ENCODE measurements at places on chromosomes 1 and 21. TPM values are rescaled to one million over a fixed set of nuclear protein-coding genes. Genes with fewer than 3 reads are reported as not detected.

- DNase-seq = no peak
Observed at GRCh38 chr1:64437453-64437852, 32.5 kb upstream of the CACHD1 start.

DNA sequence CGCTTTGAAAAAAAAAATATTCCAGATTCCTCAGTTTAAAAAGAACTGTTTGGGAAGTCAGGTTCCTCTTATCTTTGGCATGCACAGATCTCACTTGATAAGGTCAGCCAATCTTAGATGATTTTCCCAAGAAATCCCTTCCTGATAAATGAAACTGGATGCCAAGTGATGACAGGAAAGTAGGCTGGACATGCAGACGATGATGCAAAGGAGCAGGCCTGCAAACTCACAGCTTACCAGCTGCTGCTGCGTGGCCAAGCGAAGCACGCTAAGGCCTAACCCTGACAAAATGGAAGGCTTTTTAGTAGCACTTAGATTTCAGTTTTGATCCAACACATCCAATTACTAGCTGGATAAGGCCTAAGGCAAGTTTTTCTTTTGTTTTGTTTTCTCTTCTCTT is 10.1 kb downstream of the TADA1 start:
- no peak for DNase-seq

DNA sequence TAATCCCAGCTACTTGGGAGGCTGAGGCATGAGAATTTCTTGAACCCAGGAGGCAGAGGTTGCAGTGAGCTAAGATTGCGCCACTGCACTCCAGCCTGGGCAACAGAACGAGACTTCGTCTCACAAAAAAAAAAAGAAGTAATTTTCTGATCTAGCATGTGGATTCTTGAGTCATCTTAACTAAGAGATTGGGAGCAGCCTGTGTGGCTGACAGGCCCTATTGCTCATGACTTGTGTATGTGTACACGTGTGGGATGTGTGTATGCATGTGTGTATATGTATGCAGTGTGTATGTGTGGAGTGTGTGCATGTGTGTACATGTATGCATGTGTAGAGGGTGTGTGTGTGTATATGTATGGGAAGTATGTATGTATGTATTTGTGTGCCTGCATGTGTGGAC is 29.5 kb downstream of the DOP1B start:
- no peak for DNase-seq

DNA sequence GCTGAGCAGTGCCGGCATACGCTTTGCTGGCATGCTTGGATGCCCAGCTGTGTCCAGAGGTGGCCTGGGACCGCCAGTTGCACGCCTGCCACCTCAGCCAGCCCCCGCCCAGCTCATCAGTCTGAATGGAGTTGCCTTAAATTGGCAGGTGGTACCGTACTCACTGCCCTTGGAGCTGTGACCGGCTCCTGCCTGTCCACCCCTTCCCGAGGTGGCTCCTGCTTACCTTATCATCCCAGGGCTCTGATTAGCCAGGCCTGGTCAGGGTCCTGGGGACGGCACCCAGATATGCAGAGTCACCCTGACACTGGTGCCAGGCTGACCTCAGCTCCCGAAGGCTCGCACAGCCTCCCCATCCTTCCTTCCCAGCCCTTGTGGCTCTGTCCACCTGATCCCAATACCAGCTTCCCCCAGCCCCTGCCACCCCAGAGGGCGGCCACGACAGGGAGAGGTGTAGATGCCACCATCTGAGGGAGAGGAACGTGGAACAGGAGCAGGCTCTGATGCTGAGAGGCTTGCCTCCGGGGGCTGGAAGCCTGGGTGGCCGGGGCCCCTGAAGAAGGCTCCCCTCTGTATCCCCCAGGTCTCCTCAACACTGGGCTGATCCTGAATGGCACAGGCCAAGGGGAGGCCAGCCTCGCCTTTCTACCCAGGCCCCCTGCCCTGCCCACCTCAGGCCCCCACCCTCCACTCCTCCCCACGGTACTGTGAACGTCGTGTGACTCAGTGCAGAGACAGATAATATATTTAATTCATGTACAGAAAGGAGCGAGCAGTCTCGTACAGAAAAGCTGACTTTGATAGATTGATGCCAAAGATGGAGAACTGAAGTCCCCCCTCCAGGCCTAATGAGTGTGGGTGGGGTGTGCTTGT is 27.8 kb downstream of the CDK18 start:
- no peak for DNase-seq

GRCh38 chr21:42219606-42220137 is 732 bp downstream of the ABCG1 start:
- DNase-seq = no peak

DNA sequence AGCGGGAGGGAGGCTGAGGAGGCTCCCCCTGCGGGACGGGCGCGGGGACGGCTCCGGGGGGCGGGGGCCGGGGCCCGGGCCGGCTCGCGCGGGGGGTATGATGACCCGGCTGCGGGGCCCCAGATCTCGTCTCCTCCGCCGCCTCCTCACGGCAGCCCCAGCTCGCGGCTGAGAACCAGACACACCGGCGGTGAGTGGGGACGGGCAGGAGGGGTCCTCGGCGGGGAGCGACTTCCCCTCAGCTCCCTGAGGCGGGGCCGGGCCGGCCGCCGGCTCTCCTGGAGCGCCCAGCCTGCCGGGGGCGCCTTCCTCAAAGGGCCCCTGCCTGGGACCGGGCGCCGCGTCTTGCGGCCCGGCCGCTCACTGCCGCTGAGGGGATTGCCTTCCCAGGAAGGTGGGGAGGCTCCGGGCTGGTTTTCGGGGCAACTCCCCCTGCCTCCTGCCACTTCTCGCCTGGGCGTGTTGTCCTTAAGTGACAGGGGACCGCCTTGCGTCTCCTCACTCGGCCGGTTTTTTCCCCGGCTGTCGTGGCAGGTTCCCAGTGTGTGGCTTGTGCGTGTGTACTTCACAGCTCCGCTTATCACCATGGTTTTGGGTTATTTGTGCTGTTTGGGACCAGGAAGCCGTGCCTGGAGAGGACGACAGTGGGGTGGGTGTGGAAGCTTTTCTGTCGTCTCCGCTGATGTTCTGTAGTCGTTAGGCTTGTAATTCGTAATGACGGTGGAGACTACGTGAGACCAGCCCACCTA is 800 bp downstream of the HIPK1 start:
- DNase-seq = no peak

DNA sequence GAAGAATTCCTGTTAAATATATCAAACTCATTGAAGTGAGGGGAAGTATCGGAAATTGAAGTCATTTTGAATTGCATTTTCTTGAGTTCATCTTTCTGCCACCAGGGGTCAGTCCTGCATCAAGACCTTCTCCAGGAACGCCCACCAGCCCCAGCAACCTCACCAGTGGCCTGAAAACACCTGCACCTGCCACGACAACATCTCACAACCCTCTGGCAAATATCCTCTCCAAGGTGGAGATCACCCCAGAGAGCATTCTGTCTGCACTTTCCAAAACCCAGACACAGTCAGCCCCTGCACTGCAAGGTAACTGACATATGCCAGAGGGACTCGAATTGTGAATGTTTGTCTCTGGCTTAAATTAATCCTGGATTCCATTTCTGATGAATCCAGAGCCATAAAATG is 22.8 kb upstream of the TARS2 start:
- peak; percentile 49 for DNase-seq

Gene PCP4
- not detected for polyA plus RNA-seq

Gene OR2T29
- not detected for polyA plus RNA-seq
